ENCODE measurements at places on chromosomes 6 and 20. TPM values are rescaled to one million over a fixed set of nuclear protein-coding genes. Genes with fewer than 3 reads are reported as not detected.

Gene TNFRSF21
- total RNA-seq = 42.6 TPM

Gene TFAP2D
- 0.47 TPM for total RNA-seq

Gene EEF1A2
- 214 TPM for total RNA-seq

Gene LRRC73
- total RNA-seq = 2.7 TPM

Measured in occipital lobe (tissue), 3 donors.